NCI-H526 (cell line): ENCODE measurements at places on chromosomes 6 and 20.

- DNase-seq, result no peak
These were observed 148.0 kb upstream of the LRFN2 start for GRCh38 chr6:40735121-40735520.

GRCh38 chr6:106249658-106250057, 75.9 kb downstream of the ATG5 start:
- DNase-seq, result peak; percentile 2

GRCh38 chr20:61913423-61914225, 152.1 kb downstream of the TAF4 start:
- no peak for DNase-seq

DNA sequence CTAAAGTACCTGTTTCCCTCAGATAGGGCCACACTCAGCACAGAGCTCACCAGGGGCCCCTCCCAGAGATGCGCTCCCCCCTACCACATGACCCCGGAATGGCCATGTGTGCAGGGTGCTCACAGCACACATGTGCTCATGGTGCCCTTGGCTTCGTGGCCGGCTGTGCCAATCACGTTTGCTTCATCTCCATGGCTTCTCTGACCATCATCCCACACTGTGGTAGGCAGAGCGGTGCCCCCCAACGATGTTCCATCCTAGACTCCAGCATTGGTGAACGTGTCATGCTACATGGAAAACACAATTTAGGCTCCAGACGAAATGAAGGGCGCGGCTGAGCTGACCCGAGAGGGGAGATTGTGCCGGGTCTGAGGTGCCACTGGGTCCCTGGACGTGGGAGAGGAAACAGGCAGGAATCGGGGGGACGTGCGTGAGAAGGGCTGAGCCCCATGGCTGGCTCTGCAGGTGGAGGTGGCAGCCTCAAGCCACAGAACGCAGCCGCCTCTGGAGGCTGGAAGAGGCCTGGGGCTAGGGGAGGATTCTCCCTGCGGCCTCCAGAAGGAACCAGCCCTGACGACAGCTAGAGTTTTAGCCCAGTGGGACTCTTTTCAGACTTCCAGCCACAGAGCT, 126.5 kb downstream of the DLL1 start:
- no peak for DNase-seq

- no peak for DNase-seq
These were observed 23.0 kb downstream of the KCNK5 start for GRCh38 chr6:39206250-39206721.

- DNase-seq, result no peak
These were observed 83.4 kb downstream of the TXNDC5 start for GRCh38 chr6:7827142-7827541.

DNA sequence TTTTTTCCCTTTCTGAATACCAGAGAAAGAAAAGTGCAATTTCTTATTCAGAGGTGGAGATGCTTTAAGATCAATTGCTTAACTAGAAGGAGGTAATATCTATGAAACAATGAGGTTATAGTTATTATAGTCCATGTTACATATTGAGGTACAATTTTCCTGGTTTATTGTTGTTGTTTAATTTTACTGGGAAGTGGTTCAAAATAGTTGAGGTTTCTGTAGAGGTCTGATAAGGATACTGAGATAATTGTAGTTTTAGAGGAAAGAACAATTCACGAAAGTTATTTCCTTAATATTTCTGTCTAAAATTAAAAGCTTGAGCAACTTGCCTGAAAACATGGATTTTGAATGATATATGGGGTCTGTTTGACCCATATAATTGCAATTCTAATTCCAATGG, 51.4 kb downstream of the DOK5 start:
- DNase-seq, result no peak

DNA sequence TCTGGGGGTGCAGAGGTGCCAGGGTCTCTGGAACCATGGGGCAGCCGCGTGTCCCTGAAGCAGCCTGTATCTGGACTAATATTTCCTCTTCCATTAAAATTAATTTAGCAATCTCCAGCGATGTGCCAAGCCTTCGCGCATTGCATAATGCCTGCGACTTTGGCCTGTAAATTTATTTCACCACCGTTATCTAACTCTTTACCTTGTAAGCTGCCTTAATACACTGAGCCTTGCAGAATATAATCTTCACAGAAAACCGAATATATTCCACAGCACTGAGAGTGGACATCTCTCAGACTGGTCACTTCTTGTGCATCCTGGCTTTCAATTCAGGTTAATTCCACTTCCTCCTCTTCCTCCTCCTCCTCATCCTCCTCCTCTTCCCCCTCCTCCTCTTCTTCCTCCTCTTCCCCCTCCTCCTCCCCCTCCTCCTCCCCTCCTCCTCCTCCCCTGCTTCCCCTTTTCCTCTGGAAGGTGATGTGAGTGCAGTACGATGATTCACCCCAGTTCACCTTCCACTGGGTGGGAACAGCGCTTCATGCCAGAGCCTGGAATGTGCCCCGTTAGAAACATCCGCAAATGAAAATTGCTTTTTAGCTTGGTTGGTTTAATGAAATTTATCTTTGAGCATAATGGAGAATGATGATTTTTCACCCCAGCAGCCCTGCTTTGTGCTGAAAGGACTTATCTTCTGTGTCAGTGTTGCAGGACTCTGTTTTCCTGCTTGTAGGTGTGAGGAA, 101.4 kb downstream of the CDH4 start:
- no peak for DNase-seq

DNA sequence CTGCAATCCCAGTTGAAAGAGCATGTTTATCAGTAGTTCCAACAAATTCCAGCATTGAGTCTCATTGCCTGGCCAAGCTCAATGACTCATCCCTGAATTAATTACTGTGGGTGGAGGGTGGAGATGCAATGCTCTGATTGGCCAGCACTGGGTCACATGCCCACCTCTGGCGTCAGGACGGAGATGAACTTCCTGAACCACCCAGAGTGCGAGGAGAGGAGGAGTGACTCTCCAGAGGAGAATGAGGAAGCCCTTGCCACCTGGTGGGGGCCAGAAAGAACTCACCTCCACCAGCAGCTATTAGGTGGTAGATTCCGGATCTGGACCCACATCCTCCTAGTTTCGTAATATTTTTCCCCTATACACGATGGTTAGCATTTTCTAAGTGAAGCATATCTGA, 283.9 kb downstream of the TBC1D7 start:
- DNase-seq, result no peak

DNA sequence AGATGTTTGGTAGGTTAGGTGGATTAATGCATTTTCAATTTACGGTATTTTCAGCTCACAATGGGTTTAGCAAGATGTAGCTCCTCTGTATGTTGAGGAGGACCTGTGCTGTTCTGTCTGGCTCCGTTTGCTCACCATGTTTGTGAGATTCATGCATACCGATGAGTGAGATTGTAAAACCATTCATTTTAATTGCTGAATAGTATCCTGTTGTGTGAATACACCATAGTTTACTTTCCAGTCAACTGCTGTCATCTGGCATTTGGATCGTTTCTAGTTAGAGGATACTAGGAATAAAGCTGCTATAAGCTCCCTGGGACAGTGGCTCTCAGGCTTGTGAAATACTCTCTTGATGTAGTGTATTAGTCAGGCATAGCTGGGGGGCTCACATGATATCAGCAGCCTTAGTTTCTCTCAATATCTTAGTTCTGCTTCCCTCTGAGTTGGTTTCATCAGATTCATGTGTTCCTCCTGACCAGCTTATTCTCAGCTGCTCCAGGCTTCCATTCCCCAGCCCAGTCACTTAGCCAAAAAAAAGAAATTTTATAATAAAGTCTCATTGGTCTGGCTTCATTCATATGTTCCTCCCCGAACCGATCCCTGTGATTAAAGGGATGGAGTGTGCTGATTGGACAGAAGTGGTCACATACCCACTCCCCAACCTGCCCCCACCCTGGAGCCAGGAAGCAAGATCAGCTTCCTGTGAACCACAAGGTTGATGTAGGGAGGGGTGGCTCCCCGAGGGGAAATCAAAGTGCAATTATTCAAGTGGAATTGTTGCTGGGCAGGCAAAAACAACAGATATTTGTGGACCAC, 10.9 kb upstream of the B4GALT5 start:
- DNase-seq, result no peak

- no peak for DNase-seq
These were observed 30.9 kb downstream of the TBC1D7 start for GRCh38 chr6:13297391-13297790.

DNA sequence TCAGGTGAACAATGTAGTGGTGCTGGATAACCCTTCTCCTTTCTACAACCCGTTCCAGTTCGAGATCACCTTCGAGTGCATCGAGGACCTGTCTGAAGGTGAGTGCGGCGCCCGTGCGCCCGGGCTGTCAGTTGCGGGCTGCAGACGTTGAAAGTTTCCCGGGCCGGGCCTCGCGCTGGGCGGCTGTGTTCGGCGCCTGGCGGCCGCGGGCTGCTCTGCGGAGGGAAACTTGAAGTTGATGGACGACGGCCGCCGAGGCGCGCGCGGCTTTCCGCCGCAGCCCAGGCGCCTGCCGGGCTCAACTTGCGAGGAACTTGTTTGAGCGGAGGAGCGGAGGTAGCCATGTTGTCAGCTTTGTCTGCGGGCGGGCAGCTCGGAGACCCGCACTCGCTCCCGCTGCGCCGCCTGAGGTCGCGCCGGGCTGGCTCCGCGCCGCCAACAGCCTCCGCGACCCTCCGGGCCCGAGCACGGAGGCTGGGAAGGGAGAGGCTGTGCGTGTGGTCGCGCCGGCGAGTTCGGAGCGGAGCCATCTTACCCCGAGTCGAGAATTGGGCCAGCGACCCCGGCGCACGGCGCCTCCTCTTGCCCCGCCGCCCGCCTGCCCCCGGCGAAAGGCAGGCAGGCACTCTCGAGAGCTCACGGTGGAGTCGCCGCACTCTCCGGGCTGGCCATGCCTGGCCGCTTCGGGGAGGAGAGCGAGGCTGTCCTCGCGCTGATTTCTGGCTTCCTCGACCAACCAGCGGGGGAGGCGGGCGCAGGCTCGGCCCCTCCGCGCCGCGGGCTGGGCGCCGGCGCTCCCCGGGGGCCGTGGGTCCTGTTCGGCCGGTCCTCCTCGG, 691 bp downstream of the ASF1A start:
- peak; percentile 70 for DNase-seq

DNA sequence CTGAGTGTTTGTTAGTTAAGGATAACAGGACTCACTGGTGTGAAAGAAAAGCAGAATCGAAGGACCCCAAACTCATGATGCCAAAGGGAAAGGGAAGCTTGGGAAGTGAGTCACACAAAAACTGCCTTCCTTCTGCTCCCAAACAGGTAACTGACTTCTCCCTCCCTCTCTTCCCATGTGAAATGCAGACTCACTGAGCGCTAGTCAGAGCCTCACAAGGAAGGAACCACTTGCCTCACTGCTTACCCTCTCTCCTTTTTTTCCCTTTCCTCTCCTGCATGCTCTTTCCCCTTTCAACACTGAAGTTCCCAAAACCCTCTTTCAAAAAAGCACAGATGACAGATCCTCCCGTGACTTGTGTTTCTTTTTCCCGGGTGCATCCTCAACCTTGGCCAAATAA, 56.4 kb downstream of the LYRM4 start:
- DNase-seq, result no peak

GRCh38 chr6:147042679-147043078, 161.5 kb upstream of the STXBP5 start:
- DNase-seq, result no peak

GRCh38 chr6:69279805-69280204, 517.0 kb downstream of the LMBRD1 start:
- no peak for DNase-seq

DNA sequence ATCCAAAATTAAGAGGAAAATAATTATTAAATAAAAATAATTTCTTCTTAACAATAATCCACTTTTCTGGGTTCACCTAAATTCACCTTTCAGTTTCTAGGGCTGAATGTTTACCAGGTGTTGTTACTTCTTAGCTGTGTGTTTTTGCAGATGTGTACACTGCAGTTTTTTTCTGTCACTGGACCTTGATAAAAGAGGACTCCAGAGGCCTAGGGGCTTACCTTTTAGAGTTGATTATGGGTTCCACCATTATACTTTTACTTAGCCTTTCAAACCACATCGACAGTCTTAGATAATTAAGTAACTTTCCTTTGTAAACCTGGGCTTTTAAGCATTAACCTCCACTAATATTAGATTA, 766.5 kb downstream of the BCKDHB start:
- no peak for DNase-seq

DNA sequence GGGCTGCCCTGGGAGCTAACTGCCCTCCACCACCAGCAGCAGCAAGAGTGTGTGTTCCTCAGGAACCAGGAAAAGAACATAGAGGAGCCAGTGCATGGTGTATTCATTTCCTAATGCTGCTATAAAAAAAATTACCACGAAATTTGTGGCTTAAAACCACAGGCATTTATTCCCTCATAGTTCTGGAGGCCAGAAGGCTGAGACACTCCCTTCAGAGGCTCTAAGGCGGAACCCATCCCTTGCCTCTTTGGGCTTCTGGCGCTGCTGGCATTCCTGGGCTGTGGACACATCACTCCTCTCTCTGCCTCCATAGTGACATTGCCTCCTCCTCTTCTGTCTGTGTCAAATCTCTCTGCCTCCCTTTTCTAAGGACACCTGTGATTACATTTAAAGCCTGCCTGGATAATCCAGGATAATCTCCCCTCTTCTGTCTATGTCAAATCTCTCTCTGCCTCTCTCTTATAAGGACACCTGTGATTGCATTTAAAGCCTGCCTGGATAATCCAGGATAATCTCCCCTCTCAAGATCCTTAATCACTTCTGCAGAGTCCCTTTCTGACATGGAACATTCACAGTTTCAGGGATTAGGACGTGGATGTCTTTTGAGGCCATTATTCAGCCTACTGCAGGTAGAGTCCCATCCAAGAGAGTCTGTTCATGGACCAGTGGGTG, 54.7 kb downstream of the NDUFAF5 start:
- no peak for DNase-seq

DNA sequence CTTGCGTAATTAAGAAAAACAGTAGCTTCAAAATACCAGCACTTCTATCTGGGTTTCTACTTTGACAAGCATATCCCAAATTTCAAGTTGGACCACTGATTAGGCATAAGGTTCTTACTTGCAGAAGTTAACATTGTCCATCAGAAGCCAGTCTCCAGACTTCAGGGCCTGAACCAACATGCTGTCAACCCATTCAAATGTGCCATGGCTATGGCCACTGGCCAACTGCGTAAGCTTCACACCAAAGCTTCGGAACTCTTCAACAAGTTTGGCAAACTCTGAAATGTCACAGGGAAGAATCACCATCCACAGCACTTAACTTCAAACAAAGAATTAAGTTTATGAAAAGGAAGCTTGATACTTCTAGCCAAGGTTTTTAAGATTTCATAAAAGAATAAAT, 78.0 kb upstream of the LYRM2 start:
- DNase-seq, result no peak

GRCh38 chr6:12436224-12436623, 146.1 kb downstream of the EDN1 start:
- DNase-seq, result peak; percentile 39
